ENCODE measurements at places on chromosomes 6 and 20.

DNA sequence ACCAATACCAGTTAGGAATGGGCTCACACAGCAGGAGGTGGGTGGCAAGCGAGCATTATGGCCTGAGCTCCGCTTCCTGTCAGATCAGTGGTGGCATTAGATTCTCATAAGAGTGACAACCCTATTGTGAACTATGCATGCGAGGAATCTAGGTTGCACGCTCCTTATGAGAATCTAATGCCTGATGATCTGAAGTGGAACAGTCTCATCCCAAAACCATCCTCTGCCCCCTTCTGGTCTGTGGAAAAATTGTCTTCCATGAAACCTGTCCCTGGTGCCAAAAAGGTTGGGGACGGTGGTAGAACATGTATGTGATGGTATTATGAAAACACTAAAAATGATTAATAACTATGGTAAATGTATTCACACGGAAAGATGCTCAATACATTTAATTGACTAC is 99.7 kb upstream of the HIVEP1 start:
- DNase-seq: no peak

- no peak for DNase-seq
Measured at GRCh38 chr6:14595751-14596150, 478.2 kb downstream of the CD83 start.

DNA sequence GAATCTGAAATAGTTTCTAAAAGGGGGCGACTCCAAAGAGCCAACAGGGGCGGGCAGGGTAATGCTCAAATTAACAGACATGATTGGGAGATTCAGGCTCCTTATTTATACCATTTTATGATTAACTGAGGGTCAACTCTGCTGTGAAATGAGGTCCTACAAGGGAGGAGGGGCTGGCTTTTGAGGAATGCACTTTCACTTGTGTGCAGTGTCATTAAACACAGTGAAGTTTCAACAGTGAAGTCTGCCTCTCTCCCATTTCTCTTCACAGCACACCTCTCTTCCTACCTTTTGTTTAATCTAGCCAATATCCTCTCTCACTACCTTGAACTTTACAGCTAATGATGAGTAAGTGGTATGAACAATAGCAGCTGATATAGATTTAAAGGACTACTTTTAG is 557.3 kb upstream of the CITED2 start:
- no peak for DNase-seq

- no peak for DNase-seq
Measured at GRCh38 chr6:160831739-160832138, 129.7 kb downstream of the PLG start.

All from stimulated activated CD8-positive, alpha-beta memory T cell treated with anti-CD3 and anti-CD28 coated beads, Interleukin-4, amount 100 ng/mL, for 1 hour (primary cell).